Cardiac muscle cell (in vitro differentiated cells and primary cell): ENCODE measurements at places on chromosomes 11 and 22.

- DNase-seq = no peak
Observed at GRCh38 chr11:68684385-68685356, at the start of gene GAL. Gene GAL (plus strand): TSS chr11:68684544. CDS start chr11:68684924, 380 bp downstream.

- no peak for DNase-seq
Observed at GRCh38 chr22:47225080-47225930, 462.9 kb downstream of the TBC1D22A start.

- no peak for DNase-seq
Observed at GRCh38 chr22:43846966-43847365, 15.3 kb downstream of the SULT4A1 start.

GRCh38 chr22:44995105-44995514 lies 14.7 kb downstream of the PHF21B start:
- DNase-seq = no peak

- DNase-seq = no peak
Observed at GRCh38 chr11:134581966-134582769, 170.1 kb upstream of the B3GAT1 start.

GRCh38 chr11:35009944-35010342 lies 93.5 kb downstream of the PDHX start:
- DNase-seq = no peak

- no peak for DNase-seq
Observed at GRCh38 chr11:126419801-126420697, 64.6 kb downstream of the ST3GAL4 start.

DNA sequence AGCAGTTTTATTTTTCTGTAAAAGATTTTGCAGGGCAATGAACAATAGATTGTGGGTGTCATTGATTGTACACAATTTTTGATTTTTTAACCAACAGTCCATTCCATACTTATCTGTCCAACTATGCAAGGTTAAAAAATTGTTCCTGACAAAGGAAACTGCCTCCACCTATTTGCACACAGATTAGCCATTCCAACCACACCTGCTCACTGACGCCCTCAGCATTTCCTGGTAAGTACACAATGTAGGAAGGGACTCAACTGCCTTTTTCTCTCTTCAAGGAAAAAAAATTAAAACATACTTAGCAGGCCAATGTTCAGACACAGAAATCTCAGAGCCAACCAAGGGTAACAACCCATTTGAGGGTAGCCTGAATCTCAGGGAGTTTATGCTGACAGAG lies 4.3 kb upstream of the FUT4 start:
- DNase-seq = no peak

DNA sequence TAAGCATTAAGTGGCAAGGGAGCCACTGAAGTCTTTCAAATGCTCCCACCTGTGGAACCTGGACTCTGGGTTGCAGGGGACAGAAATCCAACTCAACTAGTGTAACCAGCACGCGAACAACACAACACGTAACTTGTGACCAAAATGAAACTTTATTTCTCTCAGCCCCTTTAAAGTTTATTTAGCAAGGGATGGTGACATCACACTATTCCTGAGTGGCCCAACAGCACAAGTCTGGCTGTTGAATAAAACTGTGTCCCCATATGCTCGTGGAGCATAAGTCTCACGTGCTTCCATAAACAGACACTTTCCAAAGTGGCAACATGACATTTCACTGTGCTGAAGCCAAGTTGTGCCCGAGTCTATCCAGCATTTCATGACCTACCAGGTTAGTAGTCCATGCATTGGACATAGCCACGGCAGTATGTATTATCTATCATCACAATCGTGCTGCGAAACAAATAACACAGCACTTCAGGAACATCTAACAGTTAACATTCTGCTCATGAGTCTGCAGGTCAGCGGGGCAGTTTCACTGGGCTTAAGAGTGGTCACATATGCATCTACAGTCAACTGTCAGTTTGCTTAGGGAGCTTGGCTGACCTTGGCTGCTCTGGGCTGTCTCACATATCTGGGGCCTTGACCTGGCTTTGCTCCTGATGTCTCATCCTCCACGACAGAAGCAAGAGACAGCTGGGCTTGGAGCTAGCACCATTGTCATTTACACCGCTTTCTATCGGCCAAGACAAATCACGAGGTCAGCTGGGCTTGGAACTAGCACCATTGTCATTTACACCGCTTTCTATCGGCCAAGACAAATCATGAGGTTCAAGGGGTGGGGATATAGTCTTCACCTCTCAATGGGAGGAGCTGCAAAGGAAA lies 35.0 kb upstream of the LMO2 start:
- DNase-seq = no peak

DNA sequence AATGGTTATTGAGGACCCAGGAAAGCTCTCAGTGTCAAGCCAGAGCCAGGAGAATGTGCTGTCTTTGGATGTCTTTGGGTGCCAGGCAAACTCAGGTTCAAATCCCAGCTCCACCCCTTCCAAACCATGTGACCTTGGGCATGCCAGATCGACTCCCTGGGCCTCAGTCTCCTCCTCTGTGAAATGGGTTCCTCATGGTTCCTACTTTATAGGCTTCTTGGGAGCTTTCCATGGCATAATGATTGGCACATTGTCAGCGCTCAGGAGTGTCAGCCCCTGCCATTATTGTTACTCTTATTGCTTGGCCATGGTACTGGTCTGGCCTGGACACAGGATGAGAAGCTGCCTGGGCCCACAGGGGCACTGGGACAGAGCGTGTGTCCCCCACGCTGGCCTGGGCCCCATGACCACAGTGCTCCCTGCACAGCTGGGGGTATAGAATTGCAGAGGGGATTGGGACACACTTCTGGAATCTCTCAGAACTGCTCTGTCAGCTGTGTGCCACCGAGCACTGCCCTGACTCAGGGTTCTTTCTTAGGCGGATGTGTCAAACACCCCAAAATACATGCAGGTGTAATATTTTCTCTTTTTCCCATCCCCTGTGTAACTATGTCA lies 37.6 kb upstream of the CRYBB3 start:
- no peak for DNase-seq

DNA sequence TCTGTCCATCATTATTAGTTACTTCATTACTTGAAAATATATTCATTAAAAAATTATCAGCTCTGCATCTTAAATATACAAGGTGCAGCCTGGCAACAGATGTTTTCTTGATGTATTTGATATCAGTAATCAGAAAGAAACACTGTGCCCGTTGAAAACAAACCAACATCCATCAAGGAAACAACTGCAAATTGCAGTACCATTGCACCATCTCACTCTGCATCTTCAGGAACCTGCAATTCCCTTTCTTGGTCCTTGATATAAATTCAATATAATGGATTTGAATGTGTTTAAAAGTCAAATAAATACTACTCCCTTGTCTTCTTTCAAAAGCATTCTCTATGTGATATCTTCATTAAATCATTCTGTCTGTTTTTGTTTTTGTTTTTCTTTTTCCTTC lies 1131.2 kb downstream of the FAM181B start:
- DNase-seq = no peak

DNA sequence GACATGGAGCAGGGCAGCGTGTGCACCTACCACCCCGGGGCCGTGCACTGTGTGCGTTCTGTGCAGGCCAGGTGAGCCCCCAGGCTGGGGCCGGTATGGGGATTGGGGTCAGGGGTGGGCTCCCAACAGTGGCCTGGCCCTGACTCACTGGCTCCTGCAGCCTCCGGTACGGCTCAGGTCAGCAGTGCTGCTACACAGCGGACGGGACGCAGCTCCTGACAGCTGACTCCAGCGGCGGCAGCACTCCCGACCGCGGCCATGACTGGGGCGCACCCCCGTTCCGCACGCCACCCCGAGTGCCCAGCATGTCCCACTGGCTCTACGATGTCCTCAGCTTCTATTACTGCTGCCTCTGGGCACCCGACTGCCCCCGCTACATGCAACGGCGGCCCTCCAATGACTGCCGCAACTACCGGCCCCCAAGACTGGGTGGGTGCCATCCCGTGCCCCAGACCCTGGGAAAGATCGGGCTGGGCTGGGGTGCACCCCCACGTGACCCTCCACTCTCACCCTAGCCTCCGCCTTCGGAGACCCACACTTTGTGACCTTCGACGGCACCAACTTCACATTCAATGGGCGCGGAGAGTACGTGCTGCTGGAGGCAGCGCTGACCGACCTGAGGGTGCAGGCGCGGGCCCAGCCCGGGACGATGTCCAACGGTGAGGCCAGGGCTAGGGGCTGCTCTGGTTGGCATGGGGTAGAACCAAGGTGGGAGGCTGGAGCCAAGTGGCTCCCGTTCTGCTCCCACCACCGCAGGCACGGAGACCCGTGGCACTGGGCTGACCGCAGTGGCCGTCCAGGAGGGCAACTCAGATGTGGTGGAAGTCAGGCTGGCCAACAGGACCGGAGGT lies 4.4 kb downstream of the SUSD2 start:
- DNase-seq = no peak

DNA sequence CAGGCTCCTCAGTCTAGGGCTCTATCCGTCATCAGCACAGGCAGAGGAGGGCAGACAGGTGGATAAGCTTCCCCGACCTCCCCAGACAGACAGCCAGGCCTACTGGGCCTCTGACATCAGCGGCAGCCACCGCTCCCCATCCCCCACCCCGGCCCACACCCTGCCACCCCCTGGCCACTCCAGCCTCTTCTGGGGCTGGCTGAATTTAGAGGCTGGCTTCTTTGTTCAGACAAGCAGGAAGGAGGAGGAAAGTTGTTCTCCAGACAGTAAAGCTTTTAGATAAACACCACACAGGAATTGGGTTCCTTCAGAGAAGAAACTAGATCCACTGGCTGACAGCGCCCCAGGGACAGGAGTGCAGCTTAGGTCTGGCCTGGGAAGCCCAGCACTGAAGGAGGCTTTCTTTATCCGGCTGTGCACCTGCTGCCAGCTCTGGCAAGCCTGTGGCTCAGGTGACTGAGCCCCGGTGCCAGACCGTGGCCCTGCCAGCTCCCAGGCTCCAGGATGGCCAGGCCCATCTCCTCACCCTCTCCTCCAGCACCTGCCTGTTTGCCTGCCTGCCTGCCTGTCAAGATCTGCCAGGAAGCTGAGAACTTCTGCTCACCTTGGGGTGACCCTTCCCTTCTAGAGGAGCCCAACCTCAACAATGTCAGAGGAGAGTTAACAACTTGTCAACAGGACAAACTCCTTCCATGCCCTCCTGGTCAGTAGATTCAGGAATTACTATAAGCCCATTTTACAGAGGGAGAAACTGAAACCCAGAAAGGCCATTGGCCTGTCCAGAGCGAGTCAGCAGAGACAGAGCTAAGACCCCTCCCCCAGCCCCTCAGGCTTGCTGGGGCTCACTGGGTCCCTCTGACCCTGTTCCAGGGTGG lies 44.0 kb upstream of the KLHL35 start:
- DNase-seq = no peak

GRCh38 chr22:47808886-47809620 lies 1046.6 kb downstream of the TBC1D22A start:
- no peak for DNase-seq

GRCh38 chr11:120108154-120108784 lies 29.6 kb downstream of the TRIM29 start:
- peak; percentile 85 for DNase-seq

GRCh38 chr11:85137597-85137996 lies 489.5 kb downstream of the DLG2 start:
- DNase-seq = no peak

DNA sequence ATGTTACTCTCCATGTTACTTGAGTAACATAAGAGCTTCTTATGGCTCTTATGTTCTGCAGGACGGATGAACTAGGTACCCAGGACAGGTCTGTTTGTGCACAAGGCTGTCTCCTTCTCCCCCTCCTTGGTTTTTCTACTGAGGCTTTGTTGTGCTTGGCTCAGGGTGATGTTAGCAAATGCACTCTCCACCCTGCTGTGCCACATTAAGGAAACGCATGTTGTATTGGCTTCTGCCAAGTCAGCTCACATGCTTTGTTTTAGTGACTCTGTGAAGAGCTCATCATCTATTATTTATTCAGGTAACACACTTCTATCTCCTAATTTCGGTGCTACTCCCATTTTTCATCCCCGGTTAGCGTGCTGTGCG lies 108.3 kb downstream of the PTPRJ start:
- DNase-seq = no peak

- no peak for DNase-seq
Observed at GRCh38 chr11:104876324-104876723, 21.9 kb downstream of the CASP12 start.

DNA sequence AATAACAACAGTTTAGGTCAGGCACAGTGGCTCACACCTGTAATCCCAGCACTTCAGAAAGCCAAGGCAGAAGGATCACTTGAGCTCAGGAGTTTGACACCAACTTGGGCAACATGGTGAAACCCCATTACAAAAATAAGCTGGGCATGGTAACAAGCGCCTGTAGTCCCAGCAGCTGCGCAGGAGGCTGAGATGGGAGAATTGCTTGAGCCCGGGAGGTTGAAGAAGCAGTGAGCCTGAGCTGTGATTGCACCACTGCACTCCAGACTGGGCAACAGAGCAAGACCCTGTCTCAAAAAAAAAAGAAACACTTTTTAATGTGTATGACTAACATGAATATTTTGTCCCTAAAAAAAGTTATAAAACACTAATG lies 24.5 kb upstream of the TFIP11 start:
- DNase-seq = no peak

DNA sequence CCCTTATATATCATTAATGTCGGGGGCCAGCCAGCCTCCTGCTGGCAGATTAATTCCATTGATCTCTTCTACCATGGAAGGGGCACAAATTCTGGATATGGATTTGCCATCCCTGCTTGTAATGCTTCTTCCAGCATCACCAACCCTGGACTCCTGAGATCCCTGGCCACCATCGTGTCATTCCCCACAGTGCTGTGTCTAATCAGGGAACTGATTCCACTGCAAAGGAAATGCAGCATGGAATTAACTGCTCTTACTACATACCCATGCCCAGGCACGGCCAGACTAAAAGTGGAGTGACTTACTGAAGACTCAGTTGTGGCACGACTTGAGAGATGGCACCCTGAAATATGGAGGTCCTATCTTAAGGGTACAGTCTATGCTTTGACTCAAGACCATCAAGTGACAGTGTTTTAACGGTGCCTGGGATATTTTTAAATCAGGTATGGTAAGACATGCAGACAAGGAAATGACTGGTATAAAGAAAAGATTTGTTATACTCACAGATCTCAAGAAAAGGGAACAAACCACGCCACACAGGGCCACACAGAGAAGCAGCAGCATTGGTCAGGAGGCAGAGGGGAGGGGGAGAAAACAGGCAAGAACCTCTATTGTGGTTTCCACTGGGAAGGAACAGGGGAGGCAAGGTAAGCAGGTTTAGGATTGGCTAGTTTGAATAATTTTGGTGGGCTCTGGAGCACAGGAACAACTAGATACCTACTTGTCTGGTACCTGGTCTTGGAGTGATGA lies 65.1 kb downstream of the IGLL5 start:
- no peak for DNase-seq
